ENCODE measurements at places on chromosomes 7 and 10.

DNA sequence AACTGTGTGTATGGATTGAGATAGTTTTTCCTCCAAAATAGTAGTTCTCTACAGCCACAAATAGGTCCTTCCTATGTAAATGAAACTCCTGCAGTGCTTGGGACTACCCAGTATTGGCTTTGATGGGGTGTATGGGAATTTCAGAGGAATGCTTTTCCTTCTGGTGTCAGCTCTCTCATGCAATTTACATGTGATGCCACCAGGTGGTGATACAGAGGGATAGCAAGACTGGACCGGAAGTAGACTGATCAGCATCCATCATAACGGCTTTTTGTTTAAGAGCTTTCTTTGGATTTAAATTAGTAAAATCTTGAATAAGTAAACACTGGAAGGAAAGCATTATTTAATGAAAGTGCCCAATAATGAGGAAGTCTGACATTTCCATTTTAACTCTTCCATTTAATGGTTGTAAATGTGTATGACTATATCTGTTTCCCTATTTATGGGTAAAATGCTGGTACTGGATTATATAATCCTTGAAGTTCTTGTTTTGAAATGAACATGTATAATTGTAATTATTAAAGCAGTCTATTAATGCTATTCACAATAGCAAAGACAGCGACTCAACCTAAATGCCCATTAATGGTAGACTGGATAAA is 22.7 kb downstream of the DYNC1I1 start:
- peak; percentile 28 for DNase-seq

- DNase-seq, result no peak
These were observed 46.1 kb downstream of the MPP7 start for GRCh38 chr10:28256776-28257175.

DNA sequence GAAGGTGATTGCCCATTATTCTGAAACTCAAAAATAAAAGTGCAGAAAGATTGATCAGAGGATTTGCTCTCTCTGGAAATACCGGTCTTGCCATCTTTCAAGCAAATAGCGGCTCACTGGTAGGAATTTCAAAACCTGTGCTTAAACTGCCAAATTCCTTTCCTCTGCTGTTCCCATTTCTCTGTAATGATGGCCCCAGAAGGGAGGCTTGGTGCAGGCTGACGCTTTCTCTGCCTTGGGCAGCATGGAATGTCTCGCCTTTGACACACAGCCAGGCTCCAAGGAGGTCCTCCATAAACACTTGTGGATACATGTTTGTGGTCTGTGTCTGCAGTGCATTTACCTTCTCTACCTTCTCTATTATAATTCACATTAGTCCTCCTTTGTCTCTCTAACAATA is 146.8 kb downstream of the HIBADH start:
- DNase-seq, result no peak

DNA sequence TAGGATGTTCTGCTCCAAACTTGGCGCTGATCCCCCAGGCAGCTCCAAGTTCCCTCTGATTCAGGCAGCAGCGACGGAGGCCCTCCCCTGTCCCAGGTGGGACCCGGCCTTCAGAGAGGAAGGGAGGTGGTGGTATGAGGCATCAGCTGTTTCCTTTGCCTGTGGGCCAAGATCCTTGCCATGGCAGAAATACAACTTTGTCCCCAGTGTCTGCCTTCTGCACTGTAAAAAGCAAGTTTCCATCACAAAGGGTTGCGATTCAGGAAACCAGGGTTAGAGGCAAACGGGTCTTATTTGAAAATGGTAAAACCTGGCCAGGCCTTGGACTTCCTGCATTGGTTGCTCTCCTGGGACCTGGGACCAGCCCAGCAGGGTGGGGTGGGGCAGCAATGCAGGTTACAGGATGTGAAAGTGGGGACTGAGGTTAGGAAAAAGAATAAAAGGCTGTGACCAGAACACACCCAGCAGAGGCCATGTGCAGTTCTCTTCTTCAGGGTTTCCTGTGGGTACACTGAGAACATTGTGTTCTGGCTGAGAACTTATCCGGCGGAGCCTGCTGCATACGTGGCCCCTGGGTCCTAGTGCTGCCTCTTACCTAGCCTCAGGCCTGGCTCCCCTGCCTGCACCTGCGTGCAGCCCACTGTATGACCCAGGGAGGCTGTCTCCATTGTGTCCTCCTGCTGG is 25.1 kb upstream of the DDIT4 start:
- peak; percentile 87 for DNase-seq

- peak; percentile 63 for DNase-seq
These were observed 106.5 kb downstream of the HTR7 start for GRCh38 chr10:90751107-90751997.

Measured in RPMI8226 (cell line).